ENCODE measurements at places on chromosomes 1 and 21. TPM values are rescaled to one million over a fixed set of nuclear protein-coding genes. Genes with fewer than 3 reads are reported as not detected.

- DNase-seq: no peak
These were observed 254.0 kb upstream of the RUNX1 start for GRCh38 chr21:35303085-35303484.

DNA sequence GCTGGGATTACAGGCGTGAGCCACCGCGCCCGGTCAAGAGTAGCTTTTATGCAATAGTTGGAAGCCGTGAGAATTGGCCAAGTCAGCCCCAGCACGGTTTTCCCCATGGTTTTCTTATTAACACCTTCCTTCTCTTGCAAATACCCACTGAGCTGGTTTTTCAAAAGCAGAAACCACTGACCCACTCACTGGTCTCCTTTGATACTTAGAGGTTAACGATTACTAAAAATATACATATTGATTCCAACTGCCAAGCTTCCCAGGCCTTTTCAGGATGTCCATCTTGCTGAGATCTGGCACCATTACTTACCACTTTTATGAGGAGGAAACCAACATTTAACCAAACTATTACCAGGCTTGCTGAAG is 25.9 kb upstream of the TARDBP start:
- DNase-seq: no peak

GRCh38 chr1:207073906-207074820 is 14.5 kb upstream of the C4BPB start:
- no peak for DNase-seq

DNA sequence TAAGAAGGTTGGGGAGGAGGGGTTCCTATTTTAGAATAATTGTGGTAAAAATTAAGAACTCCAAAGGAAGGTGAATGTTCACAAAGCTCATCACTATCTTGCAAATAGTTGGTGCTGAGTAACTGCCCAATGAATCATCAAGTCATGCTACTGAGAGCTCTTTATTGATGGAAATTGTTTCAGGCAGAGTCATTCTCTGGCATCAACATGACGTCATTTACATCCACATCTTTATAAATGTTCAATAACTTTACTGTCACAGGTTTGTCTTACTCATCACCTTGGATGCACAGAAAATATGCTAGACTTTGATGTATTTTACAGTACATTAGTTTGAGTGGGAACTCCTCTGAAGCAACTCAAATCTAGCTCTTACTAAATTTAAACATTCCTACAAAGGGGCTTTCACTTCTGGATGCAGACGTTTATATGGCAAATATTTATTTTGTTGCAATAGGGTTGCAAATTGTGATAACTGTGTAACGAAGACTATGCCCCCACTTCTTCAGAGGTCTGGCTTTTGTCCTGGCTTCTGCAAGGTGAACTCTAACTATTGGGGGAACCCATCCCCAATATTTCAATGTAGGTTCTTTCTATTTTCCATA is 273.7 kb upstream of the AJAP1 start:
- no peak for DNase-seq

Gene CHRM3
- total RNA-seq: 74.2 TPM
